ENCODE measurements at places on chromosomes 1 and 21.
A peak's percentile ranks its signal among the peaks of the same experiment; 100 is the strongest.

DNA sequence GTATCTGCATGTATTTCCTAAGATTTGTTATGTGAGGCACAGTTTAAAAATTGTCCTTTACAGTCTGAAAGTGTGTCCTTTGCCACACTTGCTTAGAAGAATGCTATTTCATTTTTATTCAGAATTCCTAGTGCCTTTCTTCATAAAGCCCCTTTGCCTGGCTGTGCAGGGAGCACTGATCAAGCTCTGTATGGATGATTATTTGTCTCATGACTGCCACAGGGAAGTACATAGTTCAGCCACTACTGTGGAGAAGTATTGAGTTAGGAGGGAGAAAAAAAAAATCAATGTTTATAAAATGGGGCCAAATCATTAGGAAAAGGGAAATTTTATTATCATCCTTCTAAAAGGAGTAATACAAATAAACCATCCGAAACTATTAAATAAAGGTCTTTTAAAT is 51.4 kb downstream of the LHX4 start:
- DNase-seq, result no peak

GRCh38 chr1:182610606-182611194 is 6.5 kb upstream of the RGS16 start:
- DNase-seq, result no peak

GRCh38 chr1:202316186-202316585 is 25.6 kb downstream of the UBE2T start:
- DNase-seq, result no peak

DNA sequence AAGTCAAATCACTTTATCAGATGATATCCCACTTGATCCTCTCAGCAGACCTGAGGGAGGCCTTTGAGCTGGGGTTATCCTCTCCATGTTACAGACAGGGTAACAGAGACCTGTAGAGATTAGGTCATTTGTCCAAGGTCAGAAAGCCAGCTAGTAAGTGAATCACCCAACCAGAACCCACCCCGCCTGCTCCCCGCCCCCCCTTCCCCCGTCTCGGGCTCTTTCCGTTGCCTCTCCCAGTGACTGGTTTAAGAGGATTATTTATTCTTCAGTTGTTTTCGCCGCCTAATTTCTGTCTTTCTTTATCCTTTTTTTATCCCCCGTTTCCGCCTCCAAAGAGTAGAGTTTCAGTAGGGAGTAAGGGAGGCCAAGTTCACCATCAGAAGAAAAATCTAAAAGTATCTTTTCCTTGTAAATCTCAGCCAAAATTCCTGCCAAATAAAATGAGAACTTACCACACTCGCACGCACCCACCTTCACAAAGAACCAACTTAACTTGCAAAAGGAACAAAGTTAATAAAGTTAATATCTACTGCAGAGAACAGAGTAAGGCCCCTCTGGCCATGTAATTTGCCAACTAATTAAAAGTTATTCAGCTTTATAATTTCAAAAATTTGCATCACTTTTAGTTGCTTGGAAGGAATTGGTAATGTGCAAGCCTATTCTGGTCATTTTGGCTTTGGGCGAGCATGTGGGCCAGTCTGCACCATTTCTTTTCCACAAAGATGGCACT is 76.8 kb upstream of the TRABD2B start:
- DNase-seq, result no peak

- no peak for DNase-seq
These were observed 4.5 kb downstream of the C1orf232 start for GRCh38 chr1:26164036-26164860.

- DNase-seq, result no peak
These were observed 46.8 kb upstream of the LPAR3 start for GRCh38 chr1:84939761-84940160.

DNA sequence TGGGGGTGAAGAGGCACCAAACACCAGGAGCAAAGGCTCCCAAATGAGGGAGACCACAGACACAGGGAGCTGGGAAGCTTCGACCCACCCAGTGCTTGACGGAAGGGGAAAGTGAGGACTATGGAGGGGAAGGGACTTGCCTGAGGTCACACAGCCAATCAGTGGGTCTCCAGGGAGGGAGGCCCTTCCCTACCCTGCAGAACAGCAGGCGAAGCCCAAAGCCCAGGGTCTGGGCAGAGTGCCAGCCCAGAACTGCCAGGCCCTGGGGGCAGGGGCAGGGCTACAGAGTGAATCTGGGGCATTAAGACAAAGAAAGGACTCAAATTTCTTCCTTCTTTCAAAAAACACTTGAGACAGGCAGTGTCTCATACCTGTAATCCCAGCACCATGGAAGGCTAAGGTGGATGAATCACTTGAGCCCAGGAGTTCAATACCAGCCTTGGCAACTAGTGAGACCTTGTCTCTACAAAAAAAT is 45.5 kb upstream of the ECE1 start:
- peak; percentile 59 for DNase-seq

DNA sequence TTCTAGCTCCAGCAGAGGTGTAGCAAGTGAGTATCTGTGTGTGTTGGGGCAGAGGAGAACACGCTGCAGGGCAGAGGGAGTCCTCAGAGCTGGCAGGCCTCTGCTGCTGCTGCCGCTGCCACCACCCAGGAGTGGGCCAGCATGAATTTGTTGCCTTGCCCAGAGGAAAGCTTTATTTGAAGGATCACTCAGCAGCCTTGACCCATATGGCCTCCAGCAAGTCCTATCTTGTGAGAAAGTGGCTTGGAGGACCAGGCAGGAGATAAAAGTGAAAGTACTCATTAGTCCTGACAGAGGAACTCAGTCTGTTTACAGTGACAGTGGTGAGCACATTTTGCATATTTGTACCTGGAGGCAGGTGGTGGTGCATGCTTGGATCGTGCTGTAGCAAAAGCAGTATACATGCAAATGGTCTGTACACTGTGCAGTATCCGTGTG is 3.1 kb downstream of the TRAF5 start:
- DNase-seq, result no peak

DNA sequence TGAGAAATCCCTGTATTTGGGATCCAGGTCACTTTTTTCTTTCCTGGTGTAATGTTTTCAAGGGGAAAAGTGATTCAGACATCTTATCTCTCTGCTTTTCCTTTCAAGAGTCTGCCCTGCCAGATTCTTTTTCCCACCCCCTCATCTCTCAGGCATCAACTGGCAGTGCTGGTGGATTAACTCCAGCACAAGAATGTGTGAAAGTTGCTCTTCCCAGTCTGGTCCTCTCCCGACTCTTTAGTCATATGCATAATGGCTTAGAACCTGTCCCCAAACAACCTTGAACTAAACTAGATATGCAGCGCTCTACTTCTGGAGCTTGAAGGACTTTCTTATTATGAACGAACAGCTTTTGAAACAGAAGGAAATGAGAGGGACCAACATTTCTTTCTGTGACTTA is 88.5 kb downstream of the SLC44A5 start:
- DNase-seq, result no peak

GRCh38 chr1:59013276-59013927 is 229.6 kb upstream of the JUN start:
- DNase-seq, result no peak

- DNase-seq, result no peak
These were observed 136.6 kb upstream of the VANGL1 start for GRCh38 chr1:115505148-115505571.

DNA sequence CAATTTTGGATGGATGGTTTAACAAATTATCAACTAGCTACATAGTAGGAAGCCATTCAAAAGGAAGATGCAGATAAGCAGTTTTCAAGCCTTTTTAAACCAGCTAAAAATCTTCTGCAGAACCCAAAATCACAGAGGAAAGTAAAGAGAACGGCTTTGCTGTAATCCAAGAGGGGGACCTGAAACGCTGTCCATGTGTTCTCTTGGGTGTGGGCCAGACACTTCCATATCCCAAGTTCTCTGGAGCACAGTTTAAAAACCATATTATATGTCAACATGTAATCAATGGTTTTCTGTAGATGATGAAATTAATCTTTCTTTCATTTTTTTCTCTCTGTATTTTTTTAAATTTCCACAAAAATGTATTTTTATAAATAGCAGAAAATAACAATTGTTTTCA is 90.5 kb downstream of the SELENOF start:
- no peak for DNase-seq

DNA sequence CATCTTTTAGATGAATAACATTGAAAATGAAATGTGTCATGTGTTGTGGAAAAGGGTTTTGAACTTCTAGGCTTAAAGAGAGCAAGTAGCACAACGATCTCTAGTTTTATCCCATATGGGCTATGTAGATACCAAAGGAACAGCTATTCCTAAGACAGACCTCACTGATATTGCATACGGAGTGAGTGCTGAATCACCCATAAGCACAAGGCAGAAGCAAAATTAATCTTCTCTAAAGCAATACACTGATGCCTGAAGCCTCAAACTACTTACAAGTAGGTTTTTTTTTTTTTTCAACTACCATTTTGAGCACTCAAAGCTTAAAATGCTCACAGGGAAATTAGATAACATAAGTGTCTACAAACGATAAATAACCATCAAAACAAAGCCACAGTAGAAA is 5.0 kb upstream of the KMO start:
- no peak for DNase-seq

DNA sequence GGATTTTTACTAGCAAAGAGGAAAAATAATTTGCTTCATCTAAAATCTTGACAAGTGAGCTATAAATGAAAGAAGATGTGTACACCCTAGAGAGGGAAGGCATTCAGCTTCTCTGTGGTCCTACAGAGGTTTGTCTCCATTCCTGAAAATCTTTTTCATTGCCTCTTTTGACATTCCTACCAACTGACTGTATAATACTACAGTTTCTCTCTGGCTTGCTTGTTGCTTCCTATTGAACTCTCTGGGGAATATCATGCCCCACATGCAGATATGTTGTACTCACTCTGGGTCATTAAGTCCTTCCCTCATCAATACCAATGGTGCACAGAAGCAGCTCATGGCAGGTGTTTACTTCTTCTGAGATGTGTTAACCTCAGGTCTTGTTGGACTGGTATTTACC is 371.2 kb upstream of the PLXNA2 start:
- no peak for DNase-seq

DNA sequence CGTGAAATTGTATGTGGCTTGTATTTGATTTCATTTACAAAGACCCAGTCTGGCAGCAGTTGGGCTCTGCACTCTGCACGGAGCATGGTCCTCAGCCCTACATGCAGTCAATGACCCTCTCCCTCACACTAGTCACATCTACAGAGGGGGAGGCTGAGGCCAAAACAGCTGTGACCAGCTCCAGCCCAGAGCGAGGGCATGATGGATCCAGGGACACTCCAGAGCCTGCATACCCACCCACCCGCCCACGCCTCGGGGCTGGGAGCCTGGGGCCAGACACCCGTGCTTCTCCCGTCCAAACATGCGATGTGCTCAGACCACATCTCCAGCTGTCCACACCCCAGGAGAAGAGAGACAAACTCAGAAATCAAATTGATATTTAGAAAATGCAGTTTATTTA is 14.0 kb upstream of the PRDM16 start:
- DNase-seq, result no peak

DNA sequence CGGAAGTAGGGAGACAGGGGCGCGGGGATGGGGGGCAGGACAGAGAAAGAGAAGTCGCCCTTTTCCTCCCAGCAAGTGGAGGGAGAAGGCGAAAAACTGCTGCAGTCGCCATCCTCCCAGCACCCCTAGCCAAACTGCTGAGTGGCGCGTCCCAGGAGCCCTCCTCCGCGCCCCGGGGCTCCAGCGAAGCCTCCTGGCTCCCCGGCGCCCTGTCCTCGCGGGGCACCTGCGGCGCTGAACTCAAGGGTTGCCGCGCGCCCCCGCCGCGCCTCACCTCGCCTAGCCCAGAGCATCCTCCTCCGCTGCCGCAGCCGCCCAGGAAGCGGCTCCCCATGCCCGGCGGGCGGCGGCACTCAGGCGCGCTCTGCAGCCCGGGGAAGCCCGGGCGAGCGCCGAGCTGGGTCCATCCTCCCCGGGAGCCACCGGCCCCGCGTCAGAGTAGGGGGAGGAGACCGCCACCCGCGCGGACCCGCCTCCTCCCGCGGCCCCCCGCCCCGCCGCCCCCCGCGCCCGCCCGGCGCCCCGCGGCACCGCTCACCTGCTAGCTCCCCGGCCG is at the start of gene DAB1:
DAB1 (minus strand) TSS at position 405 of the 556 bp plus-strand sequence. CDS start 133,030 bp downstream, outside the sequence.
- no peak for DNase-seq

DNA sequence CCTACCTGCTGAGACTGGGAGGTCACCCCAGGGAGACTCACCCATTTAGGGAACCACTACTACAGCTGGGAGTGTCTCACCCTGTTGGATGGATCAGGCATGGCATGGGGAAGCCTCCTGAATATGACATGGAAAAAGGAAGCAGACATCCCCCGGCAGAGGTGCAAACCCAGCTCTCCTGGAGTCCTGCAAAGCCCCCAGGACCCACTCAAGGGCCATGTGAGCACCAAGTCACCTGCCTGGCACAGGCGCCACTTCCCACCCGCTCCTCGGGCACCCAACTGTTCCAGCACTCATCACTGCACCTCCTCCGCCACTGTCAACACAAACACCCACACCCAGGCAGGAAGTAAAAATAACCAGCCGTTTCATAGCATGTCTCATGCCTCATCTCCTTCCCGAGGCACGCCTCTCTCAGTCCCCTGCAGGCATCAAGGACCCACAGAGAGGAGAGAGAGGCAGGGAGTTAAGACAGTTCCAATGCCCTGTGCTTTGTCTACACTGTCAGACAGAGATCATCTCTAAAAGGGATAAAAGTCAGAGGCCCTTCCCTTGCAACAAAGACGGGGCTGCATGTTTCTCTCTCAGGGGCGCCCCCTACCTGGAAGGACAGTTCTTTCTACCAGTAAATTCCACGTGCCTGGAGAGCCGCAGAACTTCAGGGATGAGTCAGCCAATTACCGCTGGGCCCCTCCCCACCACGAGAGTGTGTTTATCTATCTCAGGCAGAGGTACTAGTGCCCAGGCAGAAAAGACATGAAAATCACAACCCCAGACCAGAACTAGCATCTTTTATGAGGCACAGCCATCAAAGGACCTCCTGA is 150.1 kb upstream of the SOD1 start:
- peak; percentile 59 for DNase-seq

- DNase-seq, result no peak
These were observed 3.3 kb upstream of the C2CD2 start for GRCh38 chr21:41956926-41957729.

DNA sequence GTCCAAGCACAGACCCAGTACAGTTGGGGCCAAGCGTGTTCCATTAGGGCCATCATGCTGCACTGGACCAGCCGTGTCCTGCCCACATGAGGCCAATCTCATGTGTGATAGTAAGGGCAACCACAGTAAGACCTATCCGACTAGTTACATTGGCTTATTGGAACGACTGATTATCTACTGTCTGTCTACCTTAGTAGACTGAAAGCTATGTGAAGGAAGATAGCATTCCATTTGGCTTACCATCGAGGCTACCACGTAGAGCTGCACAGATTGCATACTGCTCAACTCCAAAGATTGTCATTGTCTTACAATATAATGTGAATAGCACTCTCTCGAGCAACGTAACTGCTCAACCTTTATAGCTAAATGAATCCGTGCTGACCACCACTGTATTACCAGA is 10.6 kb downstream of the PTGER3 start:
- DNase-seq, result no peak

GRCh38 chr1:86169625-86170024 is 13.1 kb upstream of the COL24A1 start:
- DNase-seq, result no peak

All from NCI-H2029 (cell line).